ENCODE measurements at places on chromosomes 1 and 21.

DNA sequence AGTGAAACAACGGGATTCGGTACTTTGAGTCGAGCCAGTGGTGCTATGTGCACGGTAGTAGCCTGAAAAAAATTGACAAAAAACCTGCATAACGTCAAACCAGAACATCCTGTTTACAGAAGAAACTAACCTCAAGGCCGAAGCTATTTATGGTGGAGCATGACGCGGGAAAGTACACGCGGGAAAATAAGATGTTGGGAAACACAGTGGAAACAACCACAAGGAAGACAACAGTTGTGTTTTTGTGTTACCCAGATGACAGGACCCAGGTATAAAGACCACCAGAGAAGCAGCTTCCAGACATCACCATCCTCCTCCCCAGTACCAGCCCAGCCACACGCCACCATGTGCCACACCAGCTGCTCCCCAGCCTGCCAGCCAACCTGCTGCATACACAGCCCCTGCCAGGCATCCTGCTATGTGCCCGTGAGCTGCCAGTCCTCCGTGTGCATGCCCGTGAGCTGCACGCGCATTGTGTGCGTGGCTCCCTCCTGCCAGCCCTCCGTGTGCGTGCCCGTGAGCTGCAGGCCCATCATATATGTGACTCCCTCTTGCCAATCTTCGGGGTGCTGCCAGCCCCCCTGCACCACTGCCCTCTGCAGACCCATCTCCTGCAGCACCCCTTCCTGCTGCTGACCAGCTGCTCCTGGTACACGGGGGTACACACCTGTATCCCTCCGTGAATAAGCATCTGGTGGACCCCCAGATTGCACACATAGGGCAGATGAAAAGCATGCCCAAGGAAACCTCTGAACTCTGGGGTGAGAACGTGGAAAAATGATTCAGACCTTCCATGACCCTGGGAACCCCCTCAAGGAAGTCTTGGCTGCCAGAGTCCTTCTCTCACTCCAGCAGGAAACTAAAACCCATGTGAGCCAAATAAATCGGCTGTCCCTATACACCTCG, at the start of gene KRTAP12-3:
KRTAP12-3 (plus strand) TSS at position 298 of the 906 bp plus-strand sequence; CDS start at position 346, 48 bp downstream.
- no peak for DNase-seq

DNA sequence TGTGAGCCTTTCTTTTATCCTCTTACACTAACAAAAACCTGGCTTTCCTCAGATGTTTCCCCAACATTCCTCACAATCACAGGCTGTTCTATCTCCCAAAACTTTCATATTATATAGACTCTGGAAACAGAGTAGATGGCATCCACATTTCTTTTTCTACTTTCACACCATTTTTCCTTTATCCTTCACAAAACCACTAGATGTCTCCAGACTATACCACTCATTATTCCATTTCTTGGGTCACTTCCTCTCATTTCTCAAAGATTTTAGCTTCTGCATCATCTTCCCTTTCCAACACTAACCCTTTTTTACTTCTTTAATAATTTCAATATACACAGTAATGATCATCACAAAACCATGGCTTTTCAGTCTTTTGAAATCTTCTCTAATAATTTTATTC, 286.0 kb upstream of the DEPDC1 start:
- DNase-seq: no peak

- peak; percentile 84 for DNase-seq
These were observed 3.9 kb upstream of the CD1C start for GRCh38 chr1:158285756-158286241.

GRCh38 chr1:3250624-3251023, 181.6 kb downstream of the PRDM16 start:
- DNase-seq: no peak

DNA sequence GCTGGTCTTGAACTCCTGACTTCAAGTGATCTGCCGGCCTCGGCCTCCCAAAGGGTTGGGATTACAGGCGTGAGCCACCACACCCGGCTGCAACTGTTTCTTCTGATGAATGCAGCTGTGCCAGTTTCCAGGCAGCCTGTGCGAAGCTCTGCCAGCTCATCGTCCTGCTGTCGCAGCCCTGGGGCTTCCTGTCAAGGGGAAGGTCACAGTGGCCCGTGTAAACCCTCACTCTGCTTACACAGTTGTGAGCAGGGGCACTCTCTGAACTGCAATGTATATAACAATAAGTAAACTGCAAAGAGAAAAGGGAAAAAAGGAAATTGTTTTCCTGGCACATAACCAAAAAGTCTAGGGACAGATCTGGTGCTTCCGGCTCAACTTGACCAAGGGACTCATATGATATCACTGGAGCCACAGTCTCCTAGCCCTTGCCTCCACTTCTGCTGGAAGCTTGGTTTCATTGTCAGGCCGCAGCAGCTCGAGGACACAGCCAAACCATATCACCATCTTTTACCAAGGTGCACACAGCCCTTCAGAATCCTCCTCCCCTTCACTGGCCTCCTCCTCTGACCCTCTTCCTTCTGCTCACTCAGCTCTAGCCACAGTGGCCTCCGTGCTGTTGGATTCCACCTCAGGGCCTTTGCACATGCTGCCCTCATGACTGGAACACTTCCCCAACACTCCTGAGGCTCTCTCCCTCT, 22.8 kb upstream of the LBR start:
- DNase-seq: no peak

GRCh38 chr1:225757927-225758656, 19.5 kb upstream of the SRP9 start:
- no peak for DNase-seq
